Fibroblast of villous mesenchyme (primary cell): ENCODE measurements at places on chromosomes 6 and 20. TPM values are rescaled to one million over a fixed set of nuclear protein-coding genes. Genes with fewer than 3 reads are reported as not detected.

The OR2H1 gene
- not detected in 2 replicates for total RNA-seq

The GTF2H4 gene
- 9.3 and 14.7 TPM in 2 replicates for total RNA-seq

The TREML2 gene
- total RNA-seq: not detected in 2 replicates

The KHDC1L gene
- total RNA-seq: 0.43 TPM in 1 of 2 replicates, not detected in the other

The AGPAT1 gene
- total RNA-seq: 21.9 and 30.2 TPM in 2 replicates

The SCRT2 gene
- total RNA-seq: not detected in 2 replicates

The INSM1 gene
- total RNA-seq: under 0.01 TPM in 1 of 2 replicates, not detected in the other

The IL20RA gene
- total RNA-seq: 0.43 and 1.3 TPM in 2 replicates

The MATN4 gene
- not detected in 2 replicates for total RNA-seq

The DUSP15 gene
- total RNA-seq: 0.32 TPM in 1 of 2 replicates, not detected in the other

The SH3BGRL2 gene
- total RNA-seq: 2.6 TPM in 2 replicates

The PI3 gene
- total RNA-seq: not detected in 2 replicates

The RRAGD gene
- total RNA-seq: under 0.01 and 0.64 TPM in 2 replicates

The TCF21 gene
- under 0.01 and 1.3 TPM in 2 replicates for total RNA-seq

The TRIM26 gene
- 20.9 and 21.2 TPM in 2 replicates for total RNA-seq

The MTFR2 gene
- total RNA-seq: 0.97 and 4.3 TPM in 2 replicates

The PCK1 gene
- total RNA-seq: not detected in 2 replicates

The EMILIN3 gene
- under 0.01 TPM in 1 of 2 replicates, not detected in the other for total RNA-seq

The BPIFB2 gene
- total RNA-seq: not detected in 2 replicates

The DOK5 gene
- under 0.01 and 1.3 TPM in 2 replicates for total RNA-seq

The CEP57L1 gene
- total RNA-seq: 29.0 and 43.6 TPM in 2 replicates

The PLEKHG1 gene
- total RNA-seq: 1.7 and 4.5 TPM in 2 replicates

The OPRM1 gene
- total RNA-seq: not detected in 2 replicates

The PLCB4 gene
- total RNA-seq: 3.2 and 3.5 TPM in 2 replicates

The ME1 gene
- total RNA-seq: 28.7 and 39.7 TPM in 2 replicates

The PABPC1L gene
- total RNA-seq: 10.8 and 11.0 TPM in 2 replicates

The NKX2-2 gene
- total RNA-seq: not detected in 2 replicates

The CLDN20 gene
- not detected in 2 replicates for total RNA-seq

The EYA4 gene
- under 0.01 TPM in 2 replicates for total RNA-seq

The SYNCRIP gene
- total RNA-seq: 56.7 and 68.7 TPM in 2 replicates

The PRR18 gene
- total RNA-seq: under 0.01 TPM in 1 of 2 replicates, not detected in the other

The RRP36 gene
- total RNA-seq: 114 and 125 TPM in 2 replicates

The NHSL1 gene
- 4.7 and 9.7 TPM in 2 replicates for total RNA-seq

The PPP1R3G gene
- 1.3 and 2.6 TPM in 2 replicates for total RNA-seq

The LRRC73 gene
- total RNA-seq: under 0.01 TPM in 2 replicates

The TSPO2 gene
- total RNA-seq: not detected in 2 replicates

The EDN3 gene
- not detected in 2 replicates for total RNA-seq

The ULBP3 gene
- 14.2 and 17.3 TPM in 2 replicates for total RNA-seq

The SGK1 gene
- total RNA-seq: 244 and 268 TPM in 2 replicates

The MCCD1 gene
- not detected in 2 replicates for total RNA-seq

The BPI gene
- total RNA-seq: not detected in 2 replicates

The LPIN3 gene
- total RNA-seq: 5.6 and 7.4 TPM in 2 replicates

The DCDC2 gene
- under 0.01 and 0.43 TPM in 2 replicates for total RNA-seq

The STMND1 gene
- under 0.01 TPM in 1 of 2 replicates, not detected in the other for total RNA-seq

The TTPAL gene
- total RNA-seq: 16.1 and 22.9 TPM in 2 replicates
